ENCODE measurements at places on chromosomes 5 and 9. TPM values are rescaled to one million over a fixed set of nuclear protein-coding genes. Genes with fewer than 3 reads are reported as not detected.

DNA sequence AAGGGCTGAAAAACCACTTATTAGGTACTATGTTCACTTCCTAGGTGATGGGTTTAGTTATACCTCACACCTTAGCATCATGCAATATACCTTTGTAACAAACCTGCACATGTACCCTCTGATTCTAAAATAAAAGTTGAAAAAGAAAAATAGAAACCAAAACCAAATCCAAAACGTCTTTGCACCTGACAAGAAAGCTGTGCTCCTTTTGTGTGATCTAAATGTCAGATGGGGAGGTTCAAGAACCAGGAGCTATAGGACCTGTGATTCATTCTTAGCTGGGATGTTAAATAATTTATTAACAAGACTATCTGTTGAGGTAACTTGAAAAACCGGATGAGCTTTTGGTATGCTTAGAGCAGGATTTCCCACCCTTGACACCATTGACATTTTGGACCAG lies 16.9 kb upstream of the TNFSF15 start:
- DNase-seq = no peak

Gene ALDH7A1
- 12.5 TPM for total RNA-seq

- DNase-seq = no peak
Measured at GRCh38 chr9:19787672-19788071, 1.2 kb downstream of the SLC24A2 start.

GRCh38 chr5:6843335-6843734 lies 130.1 kb downstream of the TENT4A start:
- no peak for DNase-seq

DNA sequence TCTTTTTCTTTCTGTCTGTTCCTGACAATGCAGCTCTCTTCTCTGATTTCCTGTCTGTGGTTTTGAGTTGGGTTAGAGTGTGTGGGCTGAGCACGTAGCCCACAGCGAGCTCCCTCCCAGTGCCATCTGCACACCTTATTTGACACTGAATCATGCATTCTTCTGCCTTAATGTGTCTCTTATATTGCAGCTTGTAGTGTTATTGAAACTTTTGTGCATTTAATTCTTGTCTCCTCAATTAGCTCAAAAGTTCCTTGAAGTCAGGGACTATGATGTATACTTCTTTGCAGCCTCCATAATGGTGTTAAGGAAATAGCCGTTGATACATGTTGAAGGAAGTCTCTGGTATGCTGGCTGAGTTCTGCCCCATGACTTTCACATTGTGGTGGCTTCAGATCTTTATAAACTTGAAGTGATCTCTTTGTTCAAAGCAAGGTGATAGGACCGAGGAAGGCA lies 576.2 kb upstream of the CLINT1 start:
- no peak for DNase-seq

Gene MEGF10
- total RNA-seq = 0.60 TPM

- DNase-seq = no peak
Measured at GRCh38 chr5:143739746-143740145, 72.2 kb upstream of the HMHB1 start.
